ENCODE measurements at places on chromosomes 6 and 20. TPM values are rescaled to one million over a fixed set of nuclear protein-coding genes. Genes with fewer than 3 reads are reported as not detected.

RAB32 gene
- 5.1 TPM for total RNA-seq

- no peak overlapping the region for H3K4me3 ChIP-seq
- H3K36me3 ChIP-seq: peaks cover 8% of the 10 kb centered on the region
- H3K4me1 ChIP-seq: peaks cover 9% of the 10 kb centered on the region
- H3K27me3 ChIP-seq: no peaks in the 10 kb centered on the region
Measured at GRCh38 chr20:59948828-59949720, 8.9 kb downstream of the FAM217B start.

- no peak for DNase-seq
- H3K27me3 ChIP-seq: no peaks in the 10 kb centered on the region
- H3K36me3 ChIP-seq: no peaks in the 10 kb centered on the region
- no peaks in the 10 kb centered on the region for H3K4me1 ChIP-seq
- no peak overlapping the region for H3K4me3 ChIP-seq
Measured at GRCh38 chr6:8137529-8137939, 35.2 kb upstream of the EEF1E1 start.

ANKRD6 gene
- total RNA-seq: 12.6 TPM

DNMT3B gene
- 638 TPM for total RNA-seq

- no peak for DNase-seq
- H3K4me1 ChIP-seq: no peaks in the 10 kb centered on the region
- no peak overlapping the region for H3K4me3 ChIP-seq
- no peaks in the 10 kb centered on the region for H3K36me3 ChIP-seq
- no peaks in the 10 kb centered on the region for H3K27me3 ChIP-seq
- no peak overlapping the region for H3K27ac ChIP-seq
Measured at GRCh38 chr6:46610862-46611553, 41.6 kb downstream of the CYP39A1 start.

- H3K27me3 ChIP-seq: no peaks in the 10 kb centered on the region
- peaks cover 42% of the 10 kb centered on the region for H3K36me3 ChIP-seq
- no peak for DNase-seq
- H3K4me3 ChIP-seq: no peak overlapping the region
- H3K27ac ChIP-seq: no peak overlapping the region
Measured at GRCh38 chr20:44489931-44490330, 14.3 kb downstream of the TTPAL start.

DNA sequence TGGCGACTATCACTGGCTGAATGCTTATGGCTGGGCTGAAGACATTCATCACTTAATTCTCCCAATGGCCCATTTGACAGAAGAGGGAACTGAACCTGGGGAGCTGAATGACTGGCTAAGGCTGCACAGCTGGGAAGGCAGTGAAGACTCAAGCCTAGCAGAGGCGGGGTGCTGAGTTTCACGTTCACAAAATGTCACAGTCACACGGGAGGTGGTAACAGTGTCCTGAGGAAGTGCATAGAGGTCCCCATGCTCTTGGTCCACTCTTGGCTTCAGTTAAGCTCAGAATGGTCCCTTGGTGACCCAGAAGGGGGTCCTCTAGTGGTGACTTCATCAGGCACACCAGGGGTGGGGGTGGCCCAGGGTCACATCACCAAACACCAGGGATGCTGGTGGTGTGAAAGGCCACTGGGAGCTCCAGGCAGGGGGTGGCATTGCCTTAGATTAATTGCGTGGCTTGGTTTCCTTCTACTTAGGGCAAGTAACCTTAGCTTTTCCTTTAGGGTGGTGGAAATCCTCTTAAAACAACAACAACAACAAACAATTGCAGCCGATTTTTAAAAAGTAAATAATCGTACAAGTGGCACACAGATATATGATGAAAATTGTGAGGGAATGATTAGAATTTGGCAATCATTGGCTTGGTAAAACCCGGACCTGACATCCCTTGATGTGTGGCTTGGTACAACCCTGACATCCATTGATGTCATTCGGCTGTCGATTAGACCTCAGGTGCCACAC is 45.0 kb downstream of the SULF2 start:
- no peak for DNase-seq
- peaks cover 3% of the 10 kb centered on the region for H3K4me1 ChIP-seq
- no peak overlapping the region for H3K4me3 ChIP-seq
- no peaks in the 10 kb centered on the region for H3K27me3 ChIP-seq
- H3K36me3 ChIP-seq: no peaks in the 10 kb centered on the region
- H3K27ac ChIP-seq: no peak overlapping the region

DNA sequence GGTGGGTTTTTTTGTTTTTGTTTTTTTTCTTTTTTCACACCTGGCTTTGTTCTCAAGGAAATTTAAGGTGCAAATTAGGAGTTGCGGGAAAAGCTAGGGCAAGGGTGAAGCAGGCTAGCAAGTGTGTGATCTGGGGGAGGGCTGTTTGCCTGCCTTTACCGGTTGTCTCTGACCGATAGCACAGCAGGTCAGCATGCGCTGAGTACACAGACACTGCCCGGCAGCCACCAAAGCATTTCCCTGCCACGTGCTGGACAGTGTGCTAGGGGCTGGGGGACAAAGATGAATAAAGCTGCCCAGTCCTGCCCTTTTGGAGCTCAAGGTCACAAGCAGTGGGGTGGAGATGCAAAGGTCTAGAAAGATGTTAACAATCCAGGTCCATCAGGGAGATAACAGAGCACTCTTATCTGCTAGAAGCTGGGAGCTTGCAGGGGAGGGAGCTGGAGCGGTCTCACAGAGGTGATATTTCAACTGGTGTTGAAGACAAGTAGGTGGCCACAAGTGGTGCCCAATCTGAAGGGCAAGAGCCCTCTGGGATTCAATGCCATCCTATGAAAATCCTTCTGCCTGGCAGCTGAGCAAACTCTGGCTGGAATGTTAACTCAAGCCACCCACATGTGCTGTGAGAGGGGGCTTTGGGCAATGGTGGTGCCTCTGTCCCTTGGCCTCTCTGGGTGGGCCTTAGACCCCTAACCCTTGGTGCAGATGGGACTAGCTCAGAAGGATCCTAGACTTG is 24.5 kb downstream of the TTBK1 start:
- 0 out of 2 replicates have a peak overlapping the region, but pooled peaks have one; percentile 26 for H3K27ac ChIP-seq
- H3K4me3 ChIP-seq: no peak overlapping the region
- H3K36me3 ChIP-seq: no peaks in the 10 kb centered on the region

GRCh38 chr6:50966532-50966931 is 147.9 kb downstream of the TFAP2B start:
- H3K4me1 ChIP-seq: no peaks in the 10 kb centered on the region
- H3K4me3 ChIP-seq: no peak overlapping the region
- no peak overlapping the region for H3K27ac ChIP-seq
- no peaks in the 10 kb centered on the region for H3K36me3 ChIP-seq

DNA sequence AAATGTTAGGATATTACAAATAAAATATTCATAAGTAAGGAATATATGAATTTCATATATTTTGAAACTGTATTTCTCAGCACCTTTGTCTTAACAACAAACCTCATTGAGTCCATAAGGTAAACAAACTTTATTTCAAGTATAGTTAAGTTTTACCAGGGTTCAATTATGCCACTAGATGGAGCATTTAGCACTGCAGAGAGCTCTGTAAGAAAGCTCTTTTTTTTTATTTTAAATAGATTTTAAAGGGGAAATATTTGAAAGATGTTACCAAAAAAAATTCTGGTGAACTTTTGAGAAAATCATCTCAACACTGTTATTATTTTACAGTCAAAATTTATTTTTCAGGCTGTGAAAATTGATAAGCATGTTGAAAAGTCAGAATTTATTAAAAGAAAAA is 955.2 kb upstream of the EYS start:
- no peak for DNase-seq
- peaks cover 8% of the 10 kb centered on the region for H3K4me1 ChIP-seq
- no peaks in the 10 kb centered on the region for H3K27me3 ChIP-seq
- no peak overlapping the region for H3K27ac ChIP-seq
